ENCODE measurements at places on chromosomes 7 and 10.
A peak's percentile ranks its signal among the peaks of the same experiment; 100 is the strongest.

DNA sequence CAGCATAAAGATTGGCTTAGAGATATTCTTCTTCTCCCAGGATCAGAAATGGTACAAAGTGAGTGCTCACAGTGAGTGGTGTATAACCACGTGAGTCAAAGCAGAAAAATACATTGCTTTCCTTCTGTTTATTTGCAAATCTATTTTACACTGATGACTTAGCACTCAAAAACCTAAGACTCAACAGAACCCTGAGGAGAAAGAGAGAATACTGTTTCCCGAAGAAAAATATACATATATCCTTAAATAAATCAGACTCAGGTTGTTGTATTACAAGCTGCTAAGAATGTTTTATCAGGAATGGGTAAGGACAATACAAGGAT lies 48.7 kb downstream of the ODAD2 start:
- DNase-seq = no peak

DNA sequence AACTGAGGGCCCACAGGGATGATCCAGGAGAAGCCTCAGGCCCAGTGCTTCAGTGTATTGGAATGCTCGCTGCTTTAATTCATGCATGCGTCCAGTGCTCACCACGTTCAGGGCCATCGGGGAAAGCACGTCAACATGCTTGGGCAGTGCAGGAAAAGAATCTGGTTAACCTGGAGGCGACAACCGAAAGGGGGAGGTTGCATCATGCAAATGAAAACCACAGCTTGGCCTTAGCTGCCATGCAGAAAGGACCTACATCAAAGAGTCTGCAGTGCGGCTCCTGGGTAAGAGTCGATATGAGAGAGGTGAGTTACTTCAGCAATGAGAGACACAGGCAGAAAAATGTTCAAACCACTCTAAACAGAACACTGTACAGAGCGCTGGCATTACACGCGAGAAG lies 440.1 kb downstream of the KCNMA1 start:
- no peak for DNase-seq

- no peak for DNase-seq
Measured at GRCh38 chr7:110921595-110922151, 169.3 kb upstream of the LRRN3 start.

- peak; percentile 1 for DNase-seq
Measured at GRCh38 chr10:22158426-22158825, 59.4 kb downstream of the EBLN1 start.

DNA sequence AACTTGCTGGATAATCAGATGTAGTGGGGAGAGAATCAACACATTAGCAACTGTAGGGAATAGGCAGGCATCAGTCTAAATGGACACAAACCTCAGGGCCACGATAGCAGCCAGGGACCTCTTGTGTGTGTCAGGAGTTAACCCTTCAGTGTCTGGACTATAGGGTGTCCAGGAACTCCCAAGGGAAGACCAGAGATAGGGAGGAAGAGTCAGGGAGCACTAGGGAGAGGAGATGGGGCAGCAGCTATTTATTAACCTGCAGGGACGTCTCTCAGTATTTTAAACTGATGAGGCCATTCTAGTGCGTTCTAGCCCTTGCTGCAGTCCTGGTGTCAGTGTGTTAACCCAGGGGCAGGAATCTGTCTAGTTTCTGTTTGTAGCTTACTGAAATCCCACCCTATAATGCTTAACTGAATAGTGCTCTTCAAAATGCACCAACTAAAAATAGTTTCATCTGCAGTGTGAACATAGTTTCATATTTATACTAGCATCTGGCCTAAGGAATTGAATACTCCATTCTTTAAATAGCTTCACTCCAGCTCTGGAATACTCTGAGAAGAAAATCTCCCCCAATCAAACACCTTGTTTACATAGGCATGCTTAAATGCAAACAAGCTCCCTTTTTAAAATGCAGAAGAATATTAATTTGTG lies 62.7 kb downstream of the ARID5B start:
- no peak for DNase-seq

DNA sequence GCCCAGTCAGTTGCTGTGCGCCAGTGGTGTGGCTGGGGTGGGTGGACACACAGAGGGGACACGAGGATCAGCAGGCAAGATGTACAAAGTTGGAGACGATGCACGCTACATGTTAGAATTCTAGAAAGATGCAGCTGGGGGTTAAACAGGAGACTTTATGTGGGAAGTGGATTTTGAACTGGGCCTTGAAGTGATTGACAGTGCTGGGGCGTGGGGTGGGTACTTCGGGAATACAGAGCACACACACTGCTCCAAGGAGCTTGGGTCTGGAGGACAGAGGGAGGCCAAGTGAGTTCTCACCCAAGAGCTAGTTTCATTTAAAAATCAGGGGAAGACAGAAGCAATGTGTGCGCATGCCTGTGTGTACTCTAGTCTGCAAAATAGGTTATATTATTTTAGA lies 87.1 kb downstream of the CREM start:
- DNase-seq = no peak

GRCh38 chr10:44969854-44970253 lies 8.8 kb downstream of the DEPP1 start:
- DNase-seq = no peak

DNA sequence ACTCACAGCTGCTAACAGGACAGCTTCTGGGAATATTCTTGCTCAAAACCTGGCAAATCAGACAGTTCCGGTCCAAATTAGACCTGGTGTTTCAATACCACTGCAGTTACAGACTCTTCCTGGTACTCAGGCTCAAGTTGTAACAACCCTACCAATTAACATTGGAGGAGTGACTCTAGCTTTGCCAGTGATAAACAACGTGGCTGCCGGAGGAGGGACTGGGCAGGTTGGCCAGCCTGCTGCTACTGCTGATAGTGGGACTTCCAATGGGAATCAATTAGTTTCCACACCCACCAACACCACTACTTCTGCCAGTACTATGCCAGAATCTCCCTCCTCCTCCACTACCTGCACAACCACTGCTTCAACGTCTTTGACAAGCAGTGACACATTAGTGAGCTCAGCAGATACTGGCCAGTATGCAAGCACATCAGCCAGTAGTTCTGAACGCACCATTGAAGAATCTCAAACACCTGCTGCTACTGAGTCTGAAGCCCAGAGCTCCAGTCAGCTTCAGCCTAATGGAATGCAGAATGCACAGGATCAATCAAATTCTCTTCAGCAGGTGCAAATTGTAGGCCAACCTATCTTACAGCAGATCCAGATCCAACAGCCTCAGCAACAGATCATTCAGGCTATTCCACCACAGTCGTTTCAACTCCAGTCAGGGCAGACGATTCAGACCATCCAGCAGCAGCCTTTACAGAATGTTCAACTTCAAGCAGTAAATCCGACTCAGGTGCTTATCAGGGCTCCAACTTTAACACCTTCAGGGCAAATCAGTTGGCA lies 2.1 kb downstream of the SP4 start:
- no peak for DNase-seq

DNA sequence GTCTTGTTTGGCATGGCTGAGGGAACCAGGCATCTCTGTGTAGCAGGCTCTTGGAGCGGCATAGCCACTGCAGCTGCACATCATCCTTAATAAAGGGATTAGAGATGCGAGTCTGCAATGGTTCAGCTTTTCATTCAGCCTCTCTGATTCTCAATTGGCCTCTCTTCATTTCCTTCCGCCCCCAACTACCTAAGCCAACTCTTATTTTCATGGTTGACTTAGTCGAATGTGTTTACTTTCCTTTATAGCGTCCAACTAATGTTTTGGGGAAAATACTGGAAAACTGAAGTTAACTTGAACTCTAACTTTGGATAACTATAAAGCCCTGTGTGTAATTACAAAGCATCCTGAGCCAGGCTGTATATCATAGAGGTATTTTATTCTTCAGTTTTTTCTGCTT lies 202.2 kb upstream of the KIAA1217 start:
- DNase-seq = no peak

GRCh38 chr10:114648368-114648767 lies 9.7 kb downstream of the ABLIM1 start:
- peak; percentile 93 for DNase-seq

GRCh38 chr7:141698247-141699015 lies 3.5 kb downstream of the DENND11 start:
- DNase-seq = no peak

DNA sequence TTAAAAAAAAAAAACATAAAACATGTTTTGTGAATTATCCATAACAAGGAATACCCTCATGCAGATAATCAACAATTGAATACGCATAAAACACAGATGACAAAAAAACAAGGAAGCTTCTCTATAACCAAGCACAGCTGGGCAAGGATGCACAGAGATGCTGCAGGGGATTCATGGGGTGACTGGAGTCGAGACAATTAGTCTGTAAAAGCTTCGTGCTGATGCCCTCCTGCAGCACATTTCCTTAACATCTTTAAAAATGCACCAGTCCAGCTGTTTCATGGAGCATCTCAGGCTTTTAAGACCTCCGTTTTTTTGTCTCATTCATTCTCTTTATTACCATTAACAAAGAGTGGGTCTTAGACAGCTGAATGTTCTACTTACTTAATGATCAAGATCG lies 794.0 kb upstream of the C7orf33 start:
- DNase-seq = no peak

DNA sequence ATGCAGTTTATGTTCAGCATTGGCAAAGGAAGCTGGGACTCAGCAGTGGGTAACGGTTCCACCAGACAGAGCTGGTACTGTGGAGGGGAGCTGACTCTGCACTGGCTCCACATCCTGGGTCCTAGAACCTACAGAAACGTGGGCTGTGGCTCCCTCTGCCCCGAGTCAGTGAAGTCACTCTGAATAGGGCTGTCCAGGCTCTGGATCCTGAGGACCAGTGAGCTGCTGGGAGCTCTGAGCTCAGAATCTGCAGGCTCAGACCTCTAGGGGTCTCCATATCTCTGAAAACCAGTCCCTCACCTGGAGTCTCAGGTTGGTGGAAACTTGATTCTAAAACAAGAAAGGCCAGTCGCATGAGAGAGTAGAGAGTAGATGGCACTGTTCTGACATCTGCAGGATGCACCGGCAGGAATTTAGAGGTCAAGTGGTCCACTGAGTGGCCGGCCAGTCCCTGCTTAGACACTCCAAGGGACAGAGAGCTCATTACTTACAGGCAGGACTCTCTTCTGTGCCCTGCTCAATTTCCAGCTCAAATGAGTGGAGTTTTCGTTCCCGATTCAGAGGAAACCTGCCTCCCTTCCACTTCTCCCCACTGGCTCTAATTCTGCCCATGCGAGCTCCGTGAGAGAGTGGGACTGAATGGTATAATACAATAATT lies 18.6 kb downstream of the NPFFR1 start:
- no peak for DNase-seq

DNA sequence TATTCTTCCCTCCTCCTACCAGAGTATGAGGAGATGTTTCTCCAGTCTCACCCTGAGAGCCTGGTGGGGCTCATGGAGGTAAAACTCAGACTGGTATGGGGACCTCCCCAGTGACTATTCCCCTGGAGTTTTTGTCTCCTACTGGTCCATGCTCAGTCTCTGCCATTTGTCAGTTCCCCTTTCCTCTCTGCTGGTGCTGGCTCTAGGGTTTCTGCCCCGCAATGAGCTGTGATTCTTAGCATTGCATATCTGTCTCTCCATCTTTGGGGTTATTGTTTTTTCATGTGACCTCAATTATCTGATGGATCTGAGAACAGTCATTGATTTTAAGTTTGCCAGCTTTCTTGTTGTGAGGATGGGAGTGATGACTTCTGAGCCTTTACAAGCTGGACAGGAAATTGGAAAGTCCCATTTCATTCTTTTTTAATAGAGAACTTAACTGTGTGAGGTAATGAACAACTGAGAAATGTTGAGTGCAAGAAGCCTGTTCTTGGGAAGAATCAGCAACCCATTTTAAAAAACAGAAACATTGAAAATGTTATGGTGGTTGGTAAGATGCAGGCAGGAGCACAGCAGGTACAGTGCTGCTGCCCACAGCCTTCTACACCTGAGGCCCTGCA lies 26.9 kb downstream of the NACAD start:
- DNase-seq = no peak

GRCh38 chr7:137120690-137121089 lies 222.8 kb downstream of the PTN start:
- no peak for DNase-seq

- no peak for DNase-seq
Measured at GRCh38 chr10:44635176-44635575, 250.3 kb upstream of the CXCL12 start.

- no peak for DNase-seq
Measured at GRCh38 chr7:7212612-7213011, 30.3 kb downstream of the C1GALT1 start.

GRCh38 chr7:158453663-158454062 lies 134.0 kb downstream of the PTPRN2 start:
- no peak for DNase-seq

GRCh38 chr10:45809837-45810236 lies 37.5 kb downstream of the AGAP4 start:
- DNase-seq = peak; percentile 19

- DNase-seq = peak; percentile 18
Measured at GRCh38 chr7:44463169-44463808, 27.2 kb downstream of the NUDCD3 start.

GRCh38 chr10:43904844-43905243 lies 256.2 kb upstream of the ZNF32 start:
- DNase-seq = no peak

- DNase-seq = no peak
Measured at GRCh38 chr10:98321186-98321780, 53.3 kb upstream of the LOXL4 start.

GRCh38 chr10:85067955-85068354 lies 739.6 kb downstream of the CCSER2 start:
- no peak for DNase-seq

DNA sequence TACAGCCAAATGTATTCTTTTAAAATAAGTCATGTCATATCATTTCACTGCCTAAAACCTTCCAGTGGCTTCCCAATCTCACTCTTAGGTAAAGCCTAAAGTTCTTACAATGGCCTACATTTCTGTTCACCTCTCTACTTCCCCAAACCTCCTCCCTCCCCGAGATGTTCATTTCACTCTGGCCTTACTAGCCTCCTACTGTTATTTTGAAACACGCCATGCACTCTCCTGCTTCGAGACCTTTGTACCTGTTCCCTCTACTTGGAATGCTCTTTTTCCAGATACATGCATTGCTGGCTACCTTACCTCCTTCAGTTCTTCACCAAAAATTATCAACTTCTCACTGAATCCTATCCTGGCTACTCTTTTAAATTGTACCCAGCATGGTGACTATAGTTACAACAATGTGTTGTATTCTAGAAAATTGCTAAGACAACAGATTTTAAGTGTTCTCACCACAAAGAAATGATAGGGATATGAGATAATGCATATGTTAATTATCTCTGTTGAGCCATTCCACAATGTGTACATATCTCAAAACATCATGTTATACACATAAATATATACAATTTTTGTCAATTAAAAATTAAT lies 50.6 kb upstream of the STRIP2 start:
- DNase-seq = no peak

DNA sequence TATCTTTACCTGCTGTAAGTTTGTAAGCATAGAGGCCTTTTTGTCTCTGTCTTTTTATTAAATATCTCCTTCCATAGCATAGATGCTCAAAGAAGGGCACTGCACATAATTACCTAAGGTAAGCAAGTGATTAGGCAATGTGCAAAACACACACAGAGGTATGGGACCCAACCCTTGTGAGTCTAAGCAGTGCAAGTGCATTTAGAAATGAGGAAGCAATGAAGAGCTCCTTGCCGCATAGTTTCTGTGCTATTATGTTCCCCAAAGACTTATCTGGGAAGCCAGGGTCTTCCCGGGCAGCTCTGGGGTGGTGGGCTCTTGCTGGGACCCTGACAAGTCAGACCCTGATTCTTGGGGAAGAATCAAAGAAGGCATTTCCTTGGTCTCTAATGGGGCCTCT lies 13.5 kb upstream of the MGAM2 start:
- DNase-seq = no peak

- DNase-seq = no peak
Measured at GRCh38 chr7:148630078-148630477, 39.5 kb downstream of the C7orf33 start.

Data from EL (cell line).